ENCODE measurements at places on chromosomes 4 and X.

GRCh38 chr4:151031831-151032605 is 16.9 kb upstream of the LRBA start:
- DNase-seq: no peak

GRCh38 chr4:1380368-1381151 is 25.7 kb downstream of the NKX1-1 start:
- DNase-seq: no peak

- DNase-seq: no peak
Observed at GRCh38 chr4:153222707-153223426, 18.6 kb downstream of the TRIM2 start.

DNA sequence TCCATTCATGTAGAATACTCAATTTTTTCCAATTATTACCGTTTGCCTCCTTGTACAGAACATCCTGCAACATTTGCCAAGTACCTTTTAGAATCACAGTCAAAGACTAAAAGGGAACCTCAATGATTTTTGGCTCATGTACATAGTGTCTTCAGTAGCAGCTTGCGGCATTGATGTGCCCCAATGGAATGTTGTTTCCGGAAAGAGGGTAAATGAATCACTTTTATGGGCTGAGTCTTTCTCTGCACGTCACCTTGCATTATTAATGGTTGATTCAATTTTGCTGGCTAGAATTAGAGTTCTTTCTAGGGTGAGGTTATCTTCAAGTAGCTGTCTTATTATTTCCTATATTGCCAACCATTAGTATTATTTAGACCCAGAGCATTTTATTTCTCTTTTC is 116.9 kb upstream of the GABRA2 start:
- no peak for DNase-seq

GRCh38 chrX:48540028-48540375 is 488 bp downstream of the TBC1D25 start:
- DNase-seq: peak; percentile 44

- DNase-seq: no peak
Observed at GRCh38 chr4:18049446-18049845, 27.9 kb upstream of the LCORL start.

DNA sequence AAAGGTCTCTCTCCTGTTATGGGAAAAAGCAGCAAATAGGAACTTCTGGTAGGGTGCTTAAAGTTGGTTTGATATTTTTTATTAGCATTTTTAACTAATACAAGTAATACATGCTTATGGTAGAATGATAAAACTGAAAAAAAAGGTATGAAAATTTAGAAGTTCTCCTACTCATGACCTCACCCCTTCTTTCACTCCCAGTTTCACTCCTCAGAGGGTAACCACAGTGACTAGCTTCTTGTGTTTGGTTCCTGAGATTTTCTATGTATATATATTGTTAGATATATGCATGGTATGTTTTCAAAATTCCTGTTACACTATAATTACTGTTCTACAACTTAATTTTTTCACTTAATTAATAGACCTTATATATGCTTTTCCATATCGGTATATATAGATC is 66.5 kb downstream of the AR start:
- DNase-seq: no peak

GRCh38 chr4:185371702-185372101 is 24.0 kb downstream of the LRP2BP start:
- DNase-seq: no peak

GRCh38 chrX:19576742-19577141 is 61.4 kb upstream of the MAP3K15 start:
- DNase-seq: no peak

- DNase-seq: no peak
Observed at GRCh38 chr4:172042714-172043114, 229.5 kb downstream of the GALNTL6 start.

DNA sequence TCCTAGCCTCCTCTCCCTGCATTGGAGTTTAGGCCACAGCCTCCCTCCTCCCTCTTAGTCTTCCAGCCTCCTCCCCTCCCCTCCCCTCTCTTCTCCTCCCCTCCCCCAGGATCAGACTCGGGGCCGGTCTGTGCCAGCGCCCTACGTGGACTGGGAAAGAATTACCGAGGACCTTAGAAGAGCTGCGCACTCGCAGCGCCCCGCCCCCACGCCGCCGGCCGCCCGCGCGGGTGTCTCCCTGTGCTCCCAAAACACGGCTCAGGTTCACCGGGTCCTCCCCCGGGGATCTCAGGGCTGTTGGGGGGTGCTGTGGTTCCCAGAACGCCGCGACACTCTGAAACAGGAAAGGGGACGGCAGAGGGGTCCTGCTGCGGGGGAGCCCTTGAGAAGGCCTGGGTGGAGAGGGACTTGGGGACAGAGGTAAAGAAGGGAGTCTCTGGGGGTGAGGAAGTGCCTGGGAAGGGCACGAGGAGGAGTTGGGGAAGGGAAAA is 122.3 kb upstream of the TBL1X start:
- no peak for DNase-seq

- DNase-seq: peak; percentile 0
Observed at GRCh38 chr4:24686866-24687692, 102.7 kb upstream of the DHX15 start.

GRCh38 chr4:147794314-147794680 is 62.4 kb downstream of the ARHGAP10 start:
- no peak for DNase-seq

GRCh38 chr4:3010998-3011397 is 47.6 kb downstream of the GRK4 start:
- no peak for DNase-seq

- DNase-seq: no peak
Observed at GRCh38 chr4:180031330-180031729, 2211.9 kb upstream of the TENM3 start.

DNA sequence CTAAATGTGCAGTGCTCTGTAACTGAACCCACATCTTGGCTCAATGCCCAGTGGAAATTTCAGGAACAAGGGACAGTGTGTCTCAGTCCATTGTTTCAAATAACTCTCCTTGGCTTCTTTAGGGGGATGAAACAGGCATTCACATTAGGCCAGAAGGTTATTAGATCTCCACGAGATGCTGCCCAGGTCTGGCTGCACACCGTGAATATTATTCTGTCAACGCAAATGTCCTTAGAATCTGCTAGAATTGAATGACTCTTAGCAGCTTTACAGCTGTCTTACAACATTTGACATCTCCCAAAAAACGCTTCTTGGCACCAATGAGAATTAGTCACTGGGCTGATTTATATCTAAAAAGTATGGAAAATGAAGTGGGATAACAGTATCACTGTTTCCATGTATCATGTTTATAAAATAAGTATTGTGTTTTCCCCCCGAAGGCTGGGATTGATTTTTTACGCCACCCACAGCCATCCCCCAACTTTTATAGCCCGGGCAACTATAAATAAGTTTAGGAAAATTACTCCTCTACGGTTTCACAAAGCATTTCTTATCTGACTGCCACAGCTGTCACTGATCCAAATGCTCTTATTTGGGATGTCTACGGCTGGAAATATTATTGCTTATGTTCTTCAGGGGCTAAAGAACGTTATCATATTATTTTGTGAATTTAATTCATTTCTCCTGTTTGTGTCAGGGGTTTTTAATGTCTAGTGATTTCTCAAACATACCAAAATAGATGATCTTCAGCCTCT is 559.7 kb upstream of the FAT1 start:
- no peak for DNase-seq

- no peak for DNase-seq
Observed at GRCh38 chr4:54093324-54094240, 6.4 kb upstream of the GSX2 start.

DNA sequence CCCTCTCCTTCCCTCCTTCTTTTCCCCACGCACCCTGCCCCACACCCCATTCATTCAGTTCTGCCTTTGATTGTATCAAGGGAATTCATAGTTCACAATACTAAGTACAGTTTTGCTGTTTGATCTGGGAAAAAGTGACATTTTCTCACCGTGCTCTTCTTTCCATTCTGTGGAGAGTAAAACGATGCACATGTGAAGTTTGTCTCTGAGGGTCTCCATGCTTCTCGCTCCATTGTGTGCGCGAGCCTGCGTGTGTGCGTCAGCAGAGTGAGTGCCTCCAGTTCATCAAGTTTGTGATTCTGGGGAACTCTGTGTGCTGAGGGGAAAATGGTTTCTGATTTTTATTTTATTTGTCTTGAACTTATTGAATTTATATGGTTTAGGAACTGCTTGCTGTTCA is 1.9 kb downstream of the STK26 start:
- no peak for DNase-seq

DNA sequence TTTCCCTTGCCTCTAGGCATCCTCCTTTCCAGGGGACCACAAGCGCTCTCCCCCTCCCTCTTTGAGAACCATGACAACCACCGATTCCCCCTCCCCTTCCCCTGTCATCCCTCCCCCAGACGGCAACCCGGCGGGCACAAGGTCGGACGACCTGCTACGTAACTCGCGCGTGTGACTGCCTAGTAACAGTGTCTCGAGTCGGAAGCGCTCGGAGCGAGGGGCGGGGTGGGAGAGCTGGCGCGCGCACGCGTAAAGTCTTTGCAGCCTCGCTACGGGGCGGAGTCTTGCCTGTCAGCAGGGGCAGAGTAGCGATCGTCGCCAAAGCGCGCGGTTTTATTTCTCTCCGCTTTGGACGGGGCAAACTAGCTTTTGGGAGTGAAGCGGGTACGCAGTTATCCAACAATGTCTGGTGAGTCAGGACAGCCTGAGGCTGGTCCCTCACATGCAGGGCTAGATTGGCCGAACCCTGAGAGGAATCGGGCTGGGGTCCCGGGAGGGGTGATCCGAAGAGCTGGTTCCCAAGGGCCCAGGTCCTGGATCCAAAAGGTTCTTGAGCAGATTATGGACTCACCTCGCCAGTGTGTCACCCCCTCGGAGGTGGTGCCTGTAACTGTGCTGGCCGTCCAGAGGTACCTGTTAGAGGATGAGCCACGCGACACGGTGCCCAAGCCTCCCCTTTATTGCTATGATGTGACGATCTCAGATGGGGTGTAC is at the start of gene RADX:
RADX (plus strand) TSS at position 300 of the 714 bp plus-strand sequence; CDS start at position 403, 103 bp downstream.
- peak; percentile 70 for DNase-seq

GRCh38 chr4:172867835-172868234 is 300.8 kb upstream of the GALNT7 start:
- DNase-seq: no peak

DNA sequence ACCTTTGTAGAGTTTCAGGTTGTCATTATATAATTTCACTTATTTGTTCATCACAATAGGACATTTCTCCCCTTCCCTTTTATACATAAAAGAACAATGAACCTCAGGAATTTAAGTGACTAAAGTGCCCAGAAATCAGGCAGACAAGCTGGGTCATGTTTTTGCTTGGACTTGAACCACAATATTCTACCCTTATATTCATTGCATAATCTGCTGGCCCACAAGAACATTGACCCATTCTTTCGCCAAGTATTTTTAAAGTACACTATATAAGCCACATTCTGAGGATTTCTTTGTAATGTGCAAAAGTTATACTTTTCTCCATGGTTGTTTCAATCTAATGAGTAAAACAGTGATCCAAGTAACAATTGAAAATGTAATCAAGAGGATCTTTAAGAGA is 637.5 kb upstream of the SLIT2 start:
- no peak for DNase-seq

- DNase-seq: no peak
Observed at GRCh38 chr4:1261107-1261928, 12.4 kb upstream of the CTBP1 start.

DNA sequence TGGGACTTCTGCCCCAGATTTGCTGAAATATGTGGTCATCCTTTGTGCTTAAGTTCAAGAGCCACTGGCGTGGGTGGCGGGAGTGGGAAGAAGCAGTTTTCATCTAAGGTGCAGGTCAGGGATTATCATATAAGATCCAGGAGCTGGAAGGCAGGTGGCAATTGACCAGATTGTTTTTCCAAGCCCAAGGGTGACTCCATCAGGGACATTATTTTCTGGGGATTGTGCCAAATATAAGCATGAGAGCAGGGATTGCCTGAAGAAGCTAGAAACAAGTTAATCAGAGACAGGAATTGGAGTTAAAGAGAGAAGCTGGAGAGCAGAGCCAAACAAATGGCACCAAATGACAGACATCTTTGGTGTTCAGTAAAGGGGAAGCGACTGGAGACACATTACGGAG is 19.4 kb upstream of the SEL1L3 start:
- DNase-seq: no peak

DNA sequence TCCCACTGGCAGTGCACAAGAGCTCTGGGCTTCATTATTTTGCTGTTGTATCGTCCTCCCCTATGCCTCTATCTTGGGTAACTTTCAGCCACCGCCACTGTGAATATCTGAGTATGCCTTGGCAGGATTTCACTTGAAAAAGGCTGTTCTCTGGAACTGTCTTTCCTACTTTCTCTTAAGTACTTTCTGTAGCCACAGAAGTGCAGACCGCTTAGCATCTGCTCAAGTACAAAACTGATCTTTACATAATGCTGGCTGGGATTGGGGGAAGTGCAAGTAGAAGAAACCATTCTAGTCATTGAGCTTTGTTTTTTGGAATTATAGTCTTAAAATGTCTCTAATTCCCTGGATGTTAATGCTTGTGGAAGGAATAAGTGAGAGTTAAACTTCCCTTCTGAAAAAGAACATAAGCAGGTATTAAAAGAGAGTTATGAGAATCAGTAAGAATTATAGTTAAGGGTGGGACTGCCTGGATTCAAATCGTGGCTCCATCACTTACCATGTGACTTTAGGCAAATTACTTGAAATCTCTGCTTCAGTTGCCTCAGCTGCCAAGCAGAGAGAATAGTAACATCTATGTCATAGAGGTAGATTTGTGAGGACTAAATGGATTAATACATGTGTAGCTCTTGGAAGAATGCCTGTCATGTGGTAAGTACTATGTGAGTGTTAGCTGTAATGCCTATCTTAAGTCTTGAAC is 77.5 kb downstream of the MID1IP1 start:
- DNase-seq: no peak

- DNase-seq: no peak
Observed at GRCh38 chr4:87024201-87024600, 89.4 kb downstream of the AFF1 start.

GRCh38 chr4:177367336-177367735 is 57.7 kb downstream of the NEIL3 start:
- DNase-seq: no peak

- no peak for DNase-seq
Observed at GRCh38 chr4:183326853-183327252, 4.6 kb upstream of the CLDN24 start.

DNA sequence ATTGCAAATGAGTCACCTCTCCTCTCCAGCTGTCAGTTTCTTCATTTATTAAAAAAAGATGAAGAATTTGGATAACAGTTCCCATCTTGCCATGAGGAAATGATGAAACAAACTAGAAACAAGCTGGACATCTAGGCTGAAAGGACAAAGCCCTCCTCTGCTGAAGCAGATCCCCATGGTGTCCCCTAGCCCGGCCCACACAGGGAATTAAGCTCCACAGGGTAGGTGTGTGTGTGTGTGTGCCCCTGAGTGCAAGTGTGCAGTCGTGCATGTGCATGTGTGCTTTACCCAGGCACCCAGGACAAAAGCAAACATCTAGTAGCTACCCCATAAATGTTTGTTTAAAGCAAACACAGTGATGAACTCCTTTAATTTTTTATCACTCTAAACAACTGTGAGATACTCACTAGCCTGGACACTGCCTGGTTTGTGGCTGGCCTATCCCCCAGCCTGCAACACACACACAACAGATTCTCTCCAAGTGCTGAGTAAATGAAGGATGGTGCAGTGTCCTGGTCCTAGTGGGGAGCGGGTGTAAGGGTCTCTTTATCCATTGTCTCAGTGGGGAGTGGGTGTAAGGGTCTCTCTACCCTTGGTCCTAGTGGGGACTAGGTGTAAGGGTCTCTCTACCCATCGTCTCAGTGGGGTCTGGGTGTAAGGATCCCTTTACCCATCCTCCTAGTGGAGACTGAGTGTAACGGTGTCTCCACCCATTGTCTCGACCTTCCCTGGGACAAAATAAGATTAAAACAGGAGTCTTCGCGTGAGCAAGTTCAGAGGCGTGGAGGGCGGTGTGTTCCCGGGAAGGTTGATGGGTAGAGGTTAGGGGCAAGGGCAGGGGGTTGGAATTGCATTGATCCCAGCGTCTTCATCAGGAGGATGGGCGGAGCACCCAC is 688 bp upstream of the EVC start:
- DNase-seq: no peak
